Uterus (tissue), 4 donors: ENCODE measurements at places on chromosomes 2 and 18. TPM values are rescaled to one million over a fixed set of nuclear protein-coding genes. Genes with fewer than 3 reads are reported as not detected.

The FSIP2 gene
- 1.9 TPM for total RNA-seq

The CYTIP gene
- total RNA-seq: 2.6 TPM

The SNORC gene
- not detected for total RNA-seq

The STK39 gene
- total RNA-seq: 5.0 TPM

The LOXHD1 gene
- not detected for total RNA-seq

The ASXL3 gene
- 25.0 TPM for total RNA-seq

The ABCB11 gene
- not detected for total RNA-seq

The NPAS2 gene
- 66.5 TPM for total RNA-seq

GRCh38 chr2:126913881-126914615 lies 15.4 kb downstream of the TEX51 start:
- H3K27ac ChIP-seq: no peak overlapping the region
- H3K4me3 ChIP-seq: no peak overlapping the region

DNA sequence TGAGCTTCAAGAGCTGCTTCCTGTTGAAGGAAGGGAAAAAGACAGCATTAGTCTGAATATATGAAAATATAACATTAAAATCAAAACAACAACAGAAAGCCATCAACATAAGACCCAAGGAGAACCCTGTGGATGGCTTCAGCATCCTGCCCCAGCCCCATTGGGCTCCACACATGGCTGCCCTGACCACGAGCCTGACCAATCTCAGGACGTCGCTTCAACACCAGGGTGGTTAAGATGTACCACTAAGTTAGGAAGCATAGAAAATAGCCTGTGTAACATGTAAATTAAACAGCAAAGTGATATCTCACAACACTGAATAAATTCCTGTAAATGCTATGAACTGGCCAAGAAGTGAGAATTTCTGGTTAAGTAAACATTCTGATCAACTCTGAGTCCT lies 77.2 kb upstream of the CD226 start:
- H3K4me1 ChIP-seq: no peaks in the 10 kb centered on the region
- no peaks in the 10 kb centered on the region for H3K36me3 ChIP-seq
- no peak overlapping the region for H3K27ac ChIP-seq

DNA sequence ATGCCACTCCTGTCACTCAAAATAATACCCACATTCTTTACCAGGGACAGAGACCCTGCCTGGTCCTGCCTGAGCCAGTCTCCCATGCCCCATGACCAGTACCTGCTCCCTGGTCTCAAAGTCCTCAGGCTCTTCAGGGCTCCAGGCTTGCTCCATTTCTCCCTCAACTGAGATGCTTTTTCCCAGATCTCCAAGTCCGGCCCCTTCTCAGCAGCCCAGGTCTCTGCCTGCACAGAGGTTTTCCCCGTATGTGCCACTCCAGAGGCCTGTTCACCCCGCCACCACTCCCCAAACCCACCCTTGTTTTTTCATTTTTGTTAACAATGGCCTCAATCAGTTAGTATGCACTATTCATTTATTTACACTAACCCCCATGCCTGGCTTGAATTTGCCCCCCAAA lies 499.5 kb upstream of the MYT1L start:
- no peaks in the 10 kb centered on the region for H3K27me3 ChIP-seq
- no peaks in the 10 kb centered on the region for H3K4me1 ChIP-seq
- no peak for DNase-seq
- H3K27ac ChIP-seq: no peak overlapping the region
- no peaks in the 10 kb centered on the region for H3K36me3 ChIP-seq

GRCh38 chr2:68413466-68413865 lies 48.4 kb downstream of the PLEK start:
- H3K27ac ChIP-seq: no peak overlapping the region
- no peaks in the 10 kb centered on the region for H3K36me3 ChIP-seq
- H3K4me3 ChIP-seq: no peak overlapping the region
- no peaks in the 10 kb centered on the region for H3K27me3 ChIP-seq

DNA sequence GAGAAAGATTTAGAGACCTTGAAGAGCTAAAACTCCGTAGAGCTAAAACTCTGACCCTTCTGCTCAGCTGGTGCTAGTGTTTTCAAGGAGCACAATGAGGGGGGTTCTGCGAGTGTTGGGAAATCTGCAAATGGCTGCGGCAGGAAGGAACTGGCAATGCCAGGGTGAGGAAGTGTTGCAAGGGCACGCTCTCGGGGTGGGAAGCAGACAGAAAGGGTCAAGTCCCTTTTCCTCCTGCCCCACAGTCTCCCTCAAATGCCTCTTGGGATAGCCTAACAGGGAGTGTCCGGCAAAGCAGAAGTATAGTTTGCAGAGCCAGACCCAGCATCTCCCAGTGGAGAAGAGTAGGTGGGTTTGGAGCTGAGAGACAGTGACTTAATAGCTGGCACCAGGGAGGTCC lies 60.5 kb downstream of the NCAPH start:
- no peak overlapping the region for H3K27ac ChIP-seq
- no peaks in the 10 kb centered on the region for H3K36me3 ChIP-seq
- no peak for DNase-seq

- no peak overlapping the region for H3K27ac ChIP-seq
- DNase-seq: no peak
- H3K4me1 ChIP-seq: no peaks in the 10 kb centered on the region
- H3K4me3 ChIP-seq: no peak overlapping the region
- H3K36me3 ChIP-seq: no peaks in the 10 kb centered on the region
- H3K27me3 ChIP-seq: no peaks in the 10 kb centered on the region
Measured at GRCh38 chr2:112021781-112022231, 33.3 kb upstream of the TMEM87B start.

GRCh38 chr18:75156139-75156750 lies 52.7 kb downstream of the PTGR3 start:
- DNase-seq: no peak
- no peaks in the 10 kb centered on the region for H3K36me3 ChIP-seq
- no peak overlapping the region for H3K27ac ChIP-seq
- no peaks in the 10 kb centered on the region for H3K4me1 ChIP-seq

GRCh38 chr2:207993151-207993763 lies 32.1 kb downstream of the PLEKHM3 start:
- H3K4me1 ChIP-seq: no peaks in the 10 kb centered on the region
- H3K4me3 ChIP-seq: no peak overlapping the region
- no peak for DNase-seq

GRCh38 chr2:241974096-241974495 lies 104.6 kb downstream of the RTP5 start:
- no peaks in the 10 kb centered on the region for H3K4me1 ChIP-seq
- no peaks in the 10 kb centered on the region for H3K27me3 ChIP-seq
- H3K27ac ChIP-seq: no peak overlapping the region

- no peak overlapping the region for H3K27ac ChIP-seq
- no peaks in the 10 kb centered on the region for H3K4me1 ChIP-seq
- H3K4me3 ChIP-seq: no peak overlapping the region
- H3K27me3 ChIP-seq: no peaks in the 10 kb centered on the region
- DNase-seq: no peak
- H3K36me3 ChIP-seq: no peaks in the 10 kb centered on the region
Measured at GRCh38 chr2:214960677-214961076, 151.2 kb upstream of the BARD1 start.

- DNase-seq: no peak
- H3K27ac ChIP-seq: no peak overlapping the region
- no peak overlapping the region for H3K4me3 ChIP-seq
Measured at GRCh38 chr2:25387876-25388449, 46.2 kb upstream of the DNMT3A start.

GRCh38 chr2:239195318-239195871 lies 205.4 kb downstream of the HDAC4 start:
- H3K36me3 ChIP-seq: no peaks in the 10 kb centered on the region
- no peak overlapping the region for H3K27ac ChIP-seq
- peak; percentile 14 for DNase-seq
- no peaks in the 10 kb centered on the region for H3K27me3 ChIP-seq
- H3K4me3 ChIP-seq: no peak overlapping the region

GRCh38 chr2:209565896-209566582 lies 142.2 kb downstream of the MAP2 start:
- H3K27ac ChIP-seq: no peak overlapping the region
- DNase-seq: no peak
- H3K4me1 ChIP-seq: no peaks in the 10 kb centered on the region
- no peaks in the 10 kb centered on the region for H3K27me3 ChIP-seq
- no peak overlapping the region for H3K4me3 ChIP-seq

- H3K4me3 ChIP-seq: no peak overlapping the region
- H3K4me1 ChIP-seq: no peaks in the 10 kb centered on the region
- H3K36me3 ChIP-seq: no peaks in the 10 kb centered on the region
- no peak overlapping the region for H3K27ac ChIP-seq
- DNase-seq: no peak
- no peaks in the 10 kb centered on the region for H3K27me3 ChIP-seq
Measured at GRCh38 chr2:134074619-134075018, 179.3 kb upstream of the MGAT5 start.

- H3K4me1 ChIP-seq: no peaks in the 10 kb centered on the region
- no peak overlapping the region for H3K27ac ChIP-seq
- H3K36me3 ChIP-seq: no peaks in the 10 kb centered on the region
- H3K4me3 ChIP-seq: no peak overlapping the region
- no peak for DNase-seq
Measured at GRCh38 chr2:60355849-60356261, 197.6 kb downstream of the BCL11A start.

DNA sequence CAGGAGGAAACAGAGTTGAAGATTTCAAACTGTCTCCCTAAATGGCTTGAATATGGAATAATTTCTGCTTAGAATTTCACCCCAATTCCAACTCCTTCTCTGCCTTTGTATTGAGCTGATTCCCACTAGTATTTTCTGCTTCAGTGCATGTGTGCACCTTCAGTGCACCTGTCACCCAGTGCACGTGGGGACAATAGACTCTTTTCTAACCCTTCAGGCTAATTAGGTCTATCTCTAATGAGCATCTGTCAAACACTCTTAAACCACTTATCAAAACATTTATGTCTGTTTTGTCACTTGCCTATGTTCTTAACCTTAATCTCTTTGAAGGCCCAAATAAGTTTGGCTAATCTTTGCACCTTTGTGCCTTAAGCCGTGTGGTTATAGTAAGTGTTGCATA lies 232.0 kb upstream of the NETO1 start:
- no peaks in the 10 kb centered on the region for H3K27me3 ChIP-seq
- DNase-seq: no peak
- H3K4me3 ChIP-seq: no peak overlapping the region
- no peaks in the 10 kb centered on the region for H3K4me1 ChIP-seq

DNA sequence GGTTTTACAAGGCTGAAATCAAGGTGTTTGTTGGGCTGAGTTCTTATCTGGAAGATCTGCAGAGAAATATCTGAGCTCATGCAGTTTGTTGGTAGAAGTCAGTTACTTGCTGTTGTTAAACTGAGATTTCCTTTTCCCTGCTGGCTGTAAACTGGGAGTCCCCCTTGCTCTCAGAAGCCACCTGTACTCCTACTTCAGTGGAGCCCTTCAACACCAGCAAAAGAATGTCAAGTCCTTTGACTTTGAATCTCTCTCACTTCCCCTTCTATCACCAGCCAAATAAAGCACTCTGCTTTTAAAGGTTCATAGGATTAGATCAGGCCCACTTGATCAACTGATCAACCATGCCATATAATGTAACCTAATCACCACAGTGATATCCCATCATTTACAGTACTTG lies 252.2 kb upstream of the CDH7 start:
- no peaks in the 10 kb centered on the region for H3K4me1 ChIP-seq
- H3K27ac ChIP-seq: no peak overlapping the region
- H3K27me3 ChIP-seq: no peaks in the 10 kb centered on the region
- no peak for DNase-seq

DNA sequence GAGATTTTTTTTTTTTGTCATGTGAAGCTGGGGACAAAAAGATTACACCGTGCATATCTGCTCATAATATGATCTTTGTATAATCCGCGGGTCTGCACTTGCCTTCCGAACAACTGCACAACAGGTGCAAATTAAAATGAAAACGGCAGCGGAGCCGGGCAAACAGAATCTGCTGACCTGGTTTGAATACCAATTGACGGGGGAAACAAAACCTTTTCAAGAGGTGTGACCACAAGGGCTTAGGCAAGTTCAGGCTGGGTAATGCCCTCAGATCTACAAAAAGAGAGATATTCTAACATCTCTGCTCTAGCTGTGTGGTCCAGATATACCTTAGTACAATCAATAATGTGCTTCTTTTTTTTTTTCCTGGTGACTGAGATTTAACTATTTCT lies 88.5 kb downstream of the ZEB2 start:
- DNase-seq: no peak
- H3K36me3 ChIP-seq: no peaks in the 10 kb centered on the region
- no peak overlapping the region for H3K4me3 ChIP-seq
- H3K27me3 ChIP-seq: no peaks in the 10 kb centered on the region

GRCh38 chr2:222525811-222526210 lies 101.5 kb downstream of the SGPP2 start:
- H3K27me3 ChIP-seq: no peaks in the 10 kb centered on the region
- no peak for DNase-seq
- no peak overlapping the region for H3K4me3 ChIP-seq
- no peak overlapping the region for H3K27ac ChIP-seq
- no peaks in the 10 kb centered on the region for H3K36me3 ChIP-seq

- H3K4me1 ChIP-seq: peaks cover 6% of the 10 kb centered on the region
- H3K27me3 ChIP-seq: no peaks in the 10 kb centered on the region
- H3K4me3 ChIP-seq: peak overlapping the region; percentile 31
- no peaks in the 10 kb centered on the region for H3K36me3 ChIP-seq
Measured at GRCh38 chr2:222859786-222860612, 837 bp upstream of the ACSL3 start.

GRCh38 chr2:234483568-234484251 lies 13.2 kb downstream of the ARL4C start:
- no peaks in the 10 kb centered on the region for H3K27me3 ChIP-seq
- no peaks in the 10 kb centered on the region for H3K36me3 ChIP-seq
- H3K27ac ChIP-seq: no peak overlapping the region

DNA sequence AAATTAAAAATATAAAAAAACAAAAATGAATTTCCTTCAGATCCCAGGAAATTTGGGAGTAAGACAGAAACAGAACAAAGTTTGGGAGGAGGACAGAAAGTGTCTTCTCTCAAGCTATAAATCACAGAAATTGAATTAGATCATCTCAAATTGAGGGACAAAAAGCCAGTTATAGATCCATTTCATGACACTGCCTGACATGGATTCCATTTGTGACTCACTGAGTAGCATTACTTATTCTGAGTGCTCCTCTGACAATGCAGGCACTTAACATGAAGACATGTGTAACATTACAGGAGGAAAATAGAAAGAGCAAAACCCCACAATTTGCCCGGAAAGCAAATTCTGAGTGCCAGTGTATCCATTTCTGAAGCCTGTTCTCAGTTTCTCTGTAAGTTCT lies 63.9 kb upstream of the CREB1 start:
- no peaks in the 10 kb centered on the region for H3K4me1 ChIP-seq
- H3K27me3 ChIP-seq: no peaks in the 10 kb centered on the region
- no peak overlapping the region for H3K4me3 ChIP-seq
- no peaks in the 10 kb centered on the region for H3K36me3 ChIP-seq
- H3K27ac ChIP-seq: no peak overlapping the region
- DNase-seq: no peak

DNA sequence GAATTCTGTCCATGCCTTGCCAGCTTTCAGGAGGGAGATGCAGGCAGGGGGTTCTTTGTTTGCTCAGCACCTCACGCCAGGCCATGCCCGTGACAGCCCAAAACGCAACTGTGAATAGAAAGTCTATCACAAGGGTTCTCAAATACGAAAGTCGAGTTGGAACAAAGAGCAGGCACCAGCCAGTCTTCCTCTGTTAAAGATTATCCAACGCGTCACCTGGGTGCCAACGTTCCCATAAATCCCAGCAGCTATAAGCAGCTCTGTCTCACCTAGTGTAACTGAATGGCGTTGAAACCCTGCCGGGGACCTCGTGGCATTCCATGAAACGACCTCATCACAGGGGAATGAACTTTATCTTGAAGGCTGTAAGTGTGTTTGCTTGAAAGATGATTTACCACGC lies 84.8 kb upstream of the GATA6 start:
- no peak overlapping the region for H3K4me3 ChIP-seq
- no peaks in the 10 kb centered on the region for H3K36me3 ChIP-seq
- DNase-seq: no peak
- H3K27me3 ChIP-seq: no peaks in the 10 kb centered on the region

- H3K27ac ChIP-seq: peak overlapping the region; percentile 71
- H3K36me3 ChIP-seq: no peaks in the 10 kb centered on the region
- H3K4me1 ChIP-seq: peaks cover 13% of the 10 kb centered on the region
- H3K27me3 ChIP-seq: no peaks in the 10 kb centered on the region
Measured at GRCh38 chr2:46164529-46165301, 132.5 kb upstream of the EPAS1 start.
